ENCODE measurements at places on chromosomes 11 and 22.

GRCh38 chr11:71998649-71999310 is at the start of gene IL18BP:
Gene IL18BP, plus strand, starts transcription at chr11:71998909. Its CDS starts 1,076 bp downstream, at chr11:71999985.
- no peak for DNase-seq

DNA sequence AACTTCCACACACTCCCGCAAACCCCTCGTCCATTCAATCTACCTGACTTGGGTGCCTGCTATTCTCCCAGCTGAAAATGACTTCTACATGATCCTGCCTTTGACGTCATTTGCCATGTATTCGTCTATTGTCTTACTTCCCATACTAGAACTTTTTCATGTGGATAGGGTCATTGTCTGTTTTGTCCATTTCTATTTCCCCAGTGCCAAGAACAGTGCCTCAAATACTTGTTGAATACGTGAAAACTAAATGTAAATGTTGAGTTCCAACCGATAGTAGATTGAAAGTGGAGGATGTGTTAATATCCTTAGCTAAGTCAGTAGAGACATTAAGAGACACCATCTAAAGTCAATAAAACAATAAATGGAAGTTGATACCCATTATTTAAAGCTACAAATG is 935 bp downstream of the TRIM68 start:
- DNase-seq, result no peak

DNA sequence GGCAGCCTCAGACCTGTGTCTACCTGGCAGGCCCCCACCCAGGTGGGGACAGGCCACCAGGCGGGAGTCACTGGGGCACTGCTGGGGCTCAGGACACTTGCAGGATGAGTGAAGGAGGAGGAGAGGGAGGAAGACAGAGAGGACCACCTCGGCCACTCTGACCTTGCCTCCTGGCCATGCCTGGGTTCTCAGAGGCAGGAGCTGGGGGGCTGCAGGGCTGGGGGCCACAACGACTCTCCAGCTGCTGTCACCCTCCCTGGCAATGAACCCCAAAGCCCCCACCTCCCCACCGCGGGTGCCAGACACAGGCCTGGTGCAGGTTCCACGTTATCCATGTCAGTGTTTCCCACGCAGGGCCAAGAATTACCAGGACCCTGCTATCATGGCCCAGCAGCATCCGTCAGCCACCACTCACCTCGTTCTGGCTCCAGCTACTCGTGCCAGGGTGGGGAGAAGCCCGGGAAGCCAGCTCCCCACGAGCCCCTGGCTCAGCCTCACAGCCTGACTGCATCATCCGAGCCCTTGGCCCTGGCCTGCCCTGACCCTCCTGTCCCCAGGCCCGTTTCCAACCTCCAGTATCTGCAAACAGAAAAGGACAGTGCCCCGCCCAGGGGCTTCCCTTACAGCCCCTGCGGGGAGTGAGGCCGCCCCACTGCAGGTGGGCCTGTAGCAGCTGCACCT is 62.4 kb downstream of the BRD1 start:
- no peak for DNase-seq

GRCh38 chr11:23112987-23113886 is 253.0 kb upstream of the CCDC179 start:
- peak; percentile 30 for DNase-seq

GRCh38 chr22:33038131-33038772 is 19.9 kb downstream of the SYN3 start:
- DNase-seq, result no peak

- DNase-seq, result peak; percentile 78
Observed at GRCh38 chr11:122038543-122038942, 77.5 kb downstream of the BLID start.

DNA sequence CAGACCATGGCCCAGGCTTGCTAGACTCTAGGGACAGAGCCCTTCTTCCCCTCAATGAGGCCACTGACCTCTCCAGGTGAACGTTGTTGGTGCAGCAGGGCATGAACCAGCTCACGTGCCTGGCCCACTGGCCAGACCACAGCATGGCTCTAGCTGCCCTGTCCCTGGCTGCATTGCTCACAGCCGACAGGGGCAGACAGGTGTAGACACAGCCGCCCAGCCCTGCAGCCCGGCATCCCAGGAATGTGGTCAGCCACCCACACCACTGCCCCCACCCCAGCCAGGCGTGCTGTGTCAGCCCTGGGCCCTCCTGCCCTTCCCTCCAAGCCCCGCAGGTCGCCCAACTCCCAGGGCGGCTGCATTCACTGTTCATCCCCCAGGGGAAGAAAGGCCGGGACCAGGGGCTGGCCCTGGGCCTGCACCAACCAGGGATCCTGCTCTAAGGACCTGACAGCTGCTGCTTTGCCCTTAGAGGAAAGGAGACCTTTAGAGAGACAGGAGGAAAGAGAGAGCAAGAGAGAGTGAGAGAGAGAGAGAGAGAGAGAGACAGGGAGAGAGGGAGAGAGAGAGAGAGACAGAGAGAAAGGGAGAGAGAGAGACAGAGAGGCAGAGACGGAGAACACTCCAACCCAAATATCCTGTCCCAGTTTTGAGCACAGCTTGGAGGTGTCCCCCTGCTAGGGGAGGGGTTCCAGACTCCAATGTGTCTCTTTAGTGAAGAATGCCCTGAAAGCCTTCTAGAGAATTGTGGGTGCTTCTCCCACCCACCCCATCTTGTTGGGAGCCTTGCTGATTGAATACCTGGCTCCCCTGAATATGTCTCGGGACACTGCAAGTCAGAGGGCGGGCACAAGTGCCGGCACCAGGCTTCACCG is 44.2 kb upstream of the LINC01488 start:
- DNase-seq, result peak; percentile 57

GRCh38 chr11:110759972-110760381 is 47.7 kb upstream of the ARHGAP20 start:
- DNase-seq, result peak; percentile 24

DNA sequence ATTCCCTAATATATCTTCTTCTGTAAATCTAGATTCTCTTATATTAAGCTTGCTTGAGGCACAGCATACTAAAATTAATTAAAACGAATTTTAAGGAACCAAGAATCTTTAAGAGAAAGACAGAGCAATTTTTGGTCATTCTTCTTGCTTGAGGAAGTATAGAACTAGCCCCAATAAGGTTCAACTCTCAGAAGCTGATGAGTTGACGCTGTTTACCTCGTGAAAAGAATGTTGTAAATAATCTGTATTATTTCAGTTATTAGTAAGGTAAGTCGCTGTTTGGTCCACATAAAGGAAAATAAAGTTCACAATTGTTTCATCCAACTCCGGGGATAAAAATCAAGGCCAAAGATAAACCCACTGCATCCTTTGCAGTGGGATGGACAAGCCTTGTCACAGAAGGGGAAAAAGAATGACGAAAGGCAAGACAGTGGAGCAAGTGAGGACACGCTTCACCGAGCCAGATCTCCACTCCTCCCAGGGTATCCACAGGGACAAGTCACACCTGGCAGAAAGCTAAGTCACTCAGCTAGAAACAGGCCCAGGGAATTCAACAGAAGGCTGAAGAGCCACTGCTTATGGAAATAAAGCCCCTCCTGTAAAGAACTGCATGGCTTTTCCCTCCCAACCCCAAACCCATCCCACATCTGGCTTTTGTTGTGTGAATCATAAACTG is 752 bp downstream of the POU2AF1 start:
- DNase-seq, result no peak

GRCh38 chr11:18063125-18063524 is 17.1 kb upstream of the TPH1 start:
- DNase-seq, result no peak

- no peak for DNase-seq
Observed at GRCh38 chr11:8745431-8746253, 63.0 kb downstream of the RPL27A start.

DNA sequence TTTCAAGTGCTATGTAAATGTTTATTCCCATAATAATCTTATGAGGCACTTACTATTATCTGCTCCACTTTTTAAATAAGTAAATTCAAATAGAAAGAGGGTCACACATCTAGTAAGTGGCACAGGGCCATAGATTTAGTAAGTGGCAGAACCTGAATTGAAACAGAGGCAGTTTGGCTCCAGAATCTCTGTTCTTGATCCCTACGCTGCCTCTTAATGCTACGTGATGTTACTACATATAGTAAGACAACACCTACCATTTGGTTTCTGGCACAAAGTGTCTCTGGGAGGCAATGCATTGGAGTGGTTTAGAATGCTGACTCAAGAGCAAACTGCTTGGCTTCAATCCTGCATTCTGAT is 1018.3 kb downstream of the DLG2 start:
- no peak for DNase-seq

All from HS-27A (cell line).